ENCODE measurements at places on chromosomes 13 and 19.

DNA sequence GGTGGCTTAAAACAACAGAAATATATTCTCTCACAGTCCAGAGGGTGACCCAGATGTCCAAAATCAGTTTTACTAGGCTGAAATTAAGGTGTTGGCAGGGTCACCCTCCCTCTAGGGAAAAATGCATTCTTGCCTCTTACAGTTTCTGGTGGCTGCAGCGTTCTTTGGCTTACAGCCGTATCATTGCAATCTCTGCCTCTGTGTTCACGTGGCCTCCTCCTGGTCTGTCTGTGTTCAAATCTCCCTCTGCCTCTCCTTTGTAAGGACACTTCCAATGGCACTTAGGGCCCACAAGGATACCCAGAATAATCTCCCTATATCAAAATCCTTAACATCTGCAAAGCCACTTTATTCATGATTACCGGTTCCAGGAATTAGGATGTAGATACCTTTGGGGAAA, 21.1 kb downstream of the KCTD12 start:
- DNase-seq = no peak

GRCh38 chr19:16862826-16863415, 25.9 kb upstream of the F2RL3 start:
- no peak for DNase-seq

- no peak for DNase-seq
Measured at GRCh38 chr13:75919660-75920199, 283.6 kb downstream of the LMO7 start.

GRCh38 chr13:94323764-94324758, 155.4 kb downstream of the DCT start:
- DNase-seq = no peak

- DNase-seq = no peak
Measured at GRCh38 chr13:102452836-102453235, 51.0 kb upstream of the FGF14 start.

DNA sequence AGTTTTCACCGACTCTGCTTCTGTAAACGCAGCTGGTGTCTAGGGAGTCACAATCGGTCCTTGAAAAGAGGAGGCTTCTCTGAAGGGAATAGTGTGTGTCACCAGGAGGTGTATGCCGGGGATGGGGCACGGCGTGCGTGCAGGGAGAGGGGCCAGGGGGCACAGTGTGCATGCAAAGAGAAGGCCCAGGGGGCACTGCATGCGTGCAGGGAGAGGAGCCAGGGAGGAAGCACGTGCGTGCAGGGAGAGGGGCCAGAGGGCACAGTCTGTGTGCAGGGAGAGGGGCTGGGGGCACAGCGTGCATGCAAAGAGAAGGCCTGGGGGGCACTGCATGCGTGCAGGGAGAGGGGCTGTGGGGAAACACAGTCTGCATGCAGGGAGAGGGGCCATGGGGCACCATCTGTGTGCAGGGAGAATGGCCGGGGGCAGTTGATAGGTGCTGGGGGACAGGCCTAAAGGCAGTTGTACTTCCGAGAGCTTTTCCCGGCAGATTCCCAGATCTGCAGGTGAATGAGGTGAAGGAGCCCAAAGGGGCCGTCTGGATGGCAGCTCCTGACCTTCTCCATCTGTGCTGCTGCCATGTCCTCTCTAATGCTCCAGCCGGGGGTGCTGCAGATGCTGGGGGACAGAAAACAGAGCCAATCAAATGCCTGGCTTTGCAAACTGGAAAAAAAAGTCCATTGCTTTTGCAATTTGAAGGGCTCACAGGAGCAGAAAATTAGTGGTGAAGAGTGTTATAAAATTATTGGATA, 36.4 kb downstream of the ATP11A start:
- no peak for DNase-seq

GRCh38 chr13:46577696-46578589, 25.0 kb downstream of the LRCH1 start:
- DNase-seq = no peak

GRCh38 chr13:104949840-104950740, 1585.4 kb downstream of the EFNB2 start:
- DNase-seq = no peak

GRCh38 chr19:5016268-5016667, 47.4 kb downstream of the KDM4B start:
- DNase-seq = no peak

- no peak for DNase-seq
Measured at GRCh38 chr13:55497486-55497885, 1643.2 kb upstream of the PRR20A start.

- DNase-seq = no peak
Measured at GRCh38 chr13:71517004-71517403, 350.0 kb downstream of the DACH1 start.

- DNase-seq = no peak
Measured at GRCh38 chr13:29434217-29434945, 161.1 kb downstream of the SLC7A1 start.

GRCh38 chr19:52535771-52536447, 8.4 kb downstream of the ZNF808 start:
- DNase-seq = peak; percentile 76

DNA sequence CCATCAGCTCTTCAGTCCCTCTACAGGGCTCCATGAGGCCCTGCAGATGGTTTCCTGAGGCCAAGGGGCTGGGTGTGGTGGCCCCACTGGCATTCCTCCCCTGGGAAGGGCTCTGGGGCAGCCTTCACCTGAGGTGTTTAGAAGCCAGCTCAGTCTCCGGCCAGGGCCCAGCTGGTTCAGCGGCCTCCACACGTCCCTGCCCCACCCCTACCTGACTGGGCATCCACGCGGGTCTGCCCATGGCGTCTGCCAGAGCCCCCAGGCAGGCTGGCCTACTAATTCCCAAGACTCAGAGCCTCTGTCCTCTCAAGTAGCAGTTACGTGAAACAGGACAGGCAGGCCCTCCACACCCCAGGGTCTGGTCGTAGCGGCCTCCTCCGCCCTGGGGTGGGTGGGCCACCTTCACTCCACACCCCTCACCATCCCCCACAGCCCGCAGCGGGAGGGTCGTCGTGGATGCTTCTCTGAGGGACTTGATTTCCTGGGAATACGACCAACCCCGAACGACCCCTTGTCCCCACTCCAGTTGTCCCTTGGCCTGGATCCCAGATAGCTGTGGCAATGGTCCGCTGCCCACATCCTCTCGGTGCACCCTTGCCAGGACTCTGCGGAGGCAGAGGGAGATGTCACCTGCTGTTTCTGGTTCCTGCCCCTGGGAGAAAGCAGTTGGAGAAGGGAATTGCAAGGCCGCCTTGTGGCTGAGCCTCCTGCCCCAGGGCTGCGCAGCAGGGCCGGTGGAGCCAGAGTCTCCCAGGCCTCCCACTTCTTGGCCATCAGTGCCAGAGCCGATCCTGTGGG, 24.3 kb downstream of the CAPN12 start:
- no peak for DNase-seq

DNA sequence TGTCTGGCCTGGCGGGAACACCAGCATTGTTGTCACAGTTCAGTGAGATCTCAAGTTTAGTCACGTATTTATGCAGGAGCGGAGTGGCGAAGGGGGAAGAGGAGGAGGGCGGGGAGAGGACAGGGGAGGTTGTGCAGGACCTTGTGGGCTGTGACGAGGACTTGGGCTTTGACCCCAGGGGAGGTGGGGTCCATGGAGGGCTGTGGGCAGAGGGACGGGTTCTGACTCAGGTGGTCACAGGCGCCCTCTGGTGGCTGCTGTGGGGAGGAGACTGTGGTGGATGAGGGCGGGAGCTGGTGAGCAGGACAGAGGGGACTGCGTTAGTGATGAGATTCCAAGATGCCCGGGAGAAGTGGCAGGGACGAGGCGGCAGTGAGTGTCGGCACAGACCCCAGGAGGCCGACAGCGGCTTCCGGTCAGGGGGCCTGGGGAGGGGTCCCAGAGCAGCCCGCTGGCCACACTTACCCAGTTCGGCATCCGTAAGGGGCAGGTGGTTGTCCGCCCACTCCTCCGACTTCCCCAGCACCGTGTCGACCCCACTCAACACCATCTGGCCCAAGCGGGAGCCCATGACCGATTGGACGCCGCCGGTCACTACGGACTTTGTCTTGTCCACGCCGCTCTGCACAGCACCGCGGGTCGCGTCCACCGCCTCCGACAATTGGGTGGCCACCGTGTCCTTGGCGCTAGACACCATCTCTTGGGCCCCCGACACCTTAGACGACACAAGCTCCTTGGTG, 15.7 kb downstream of the PLIN3 start:
- DNase-seq = no peak

DNA sequence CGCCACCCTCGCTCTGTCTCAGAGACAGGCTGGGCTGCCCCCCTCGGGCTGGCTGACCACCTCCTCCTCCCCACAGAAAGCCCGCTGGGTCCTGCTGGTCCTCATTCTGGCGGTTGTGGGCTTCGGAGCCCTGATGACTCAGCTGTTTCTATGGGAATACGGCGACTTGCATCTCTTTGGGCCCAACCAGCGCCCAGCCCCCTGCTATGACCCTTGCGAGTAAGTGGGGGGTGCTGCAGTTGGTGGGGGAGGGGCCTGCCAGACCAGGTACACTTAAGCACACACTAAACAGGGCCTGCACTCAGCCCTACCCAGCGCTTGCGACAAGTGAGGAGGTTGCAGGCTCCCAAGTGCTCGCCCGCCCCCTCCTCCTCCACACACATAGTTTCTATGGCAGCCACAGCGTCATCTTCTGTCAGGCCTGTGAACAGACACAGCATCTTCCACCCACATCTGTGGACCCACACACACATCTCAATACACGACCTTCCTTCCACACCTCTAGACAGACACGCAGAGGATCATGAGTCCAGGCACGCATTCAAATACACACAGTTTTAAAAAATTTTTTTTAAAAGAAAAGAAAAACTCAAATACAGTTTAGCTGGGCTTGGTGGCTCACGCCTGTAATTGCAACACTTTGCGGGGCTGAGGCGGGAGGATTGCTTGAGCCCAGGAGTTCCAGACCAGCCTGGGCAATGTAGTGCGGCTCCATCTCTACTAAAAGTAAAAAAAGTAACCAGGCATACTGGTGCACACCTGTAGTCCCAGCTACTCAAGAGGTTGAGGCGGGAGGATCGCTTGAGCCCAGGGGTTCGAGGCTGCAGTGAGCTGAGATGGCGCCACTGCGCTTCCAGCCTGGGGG, 18.4 kb downstream of the PLD3 start:
- DNase-seq = no peak

- no peak for DNase-seq
Measured at GRCh38 chr13:34671137-34671536, 270.9 kb upstream of the NBEA start.

DNA sequence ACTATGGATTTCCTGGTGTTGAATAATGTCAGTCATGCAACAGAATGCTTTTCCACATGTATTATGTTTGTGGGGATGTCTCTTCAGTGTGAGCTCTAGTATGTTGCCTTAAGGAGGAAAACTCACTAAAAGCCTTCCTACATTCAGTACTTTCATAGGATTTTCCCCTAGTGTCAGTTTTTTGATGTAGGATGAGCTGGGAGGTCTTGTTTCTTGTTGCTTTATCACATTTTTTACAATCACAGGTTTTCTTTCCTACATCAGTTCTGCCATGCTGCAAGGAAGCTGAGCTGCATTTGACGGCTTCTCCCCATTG, 8.5 kb upstream of the USP29 start:
- no peak for DNase-seq

- DNase-seq = no peak
Measured at GRCh38 chr13:78409172-78409571, 194.2 kb downstream of the POU4F1 start.

GRCh38 chr13:107867701-107868661, 347.4 kb downstream of the LIG4 start:
- DNase-seq = peak; percentile 2

DNA sequence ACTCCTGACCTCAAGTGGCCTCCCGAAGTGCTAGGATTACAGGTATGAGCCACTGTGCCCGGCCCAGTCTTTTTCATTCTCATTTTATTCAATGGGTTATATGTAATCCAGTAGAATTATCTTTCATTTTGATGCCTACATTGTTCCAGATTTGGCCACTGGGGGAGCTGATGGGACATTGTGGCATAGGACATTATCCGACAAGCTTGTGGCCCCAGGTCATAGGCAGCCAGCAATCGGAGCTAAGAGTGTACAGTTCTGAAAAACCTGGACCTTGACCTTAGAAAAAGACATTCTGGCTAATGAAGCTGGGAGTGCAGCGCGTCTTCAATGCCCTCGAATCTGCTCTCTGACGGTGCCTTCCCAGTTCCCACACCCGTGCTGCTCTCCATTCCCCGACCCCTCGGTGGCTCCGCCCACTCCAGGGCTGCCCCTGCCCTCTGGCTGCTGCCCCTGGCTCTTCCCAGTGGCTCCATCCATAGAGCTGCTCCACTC, 108.7 kb downstream of the TEX29 start:
- DNase-seq = no peak

DNA sequence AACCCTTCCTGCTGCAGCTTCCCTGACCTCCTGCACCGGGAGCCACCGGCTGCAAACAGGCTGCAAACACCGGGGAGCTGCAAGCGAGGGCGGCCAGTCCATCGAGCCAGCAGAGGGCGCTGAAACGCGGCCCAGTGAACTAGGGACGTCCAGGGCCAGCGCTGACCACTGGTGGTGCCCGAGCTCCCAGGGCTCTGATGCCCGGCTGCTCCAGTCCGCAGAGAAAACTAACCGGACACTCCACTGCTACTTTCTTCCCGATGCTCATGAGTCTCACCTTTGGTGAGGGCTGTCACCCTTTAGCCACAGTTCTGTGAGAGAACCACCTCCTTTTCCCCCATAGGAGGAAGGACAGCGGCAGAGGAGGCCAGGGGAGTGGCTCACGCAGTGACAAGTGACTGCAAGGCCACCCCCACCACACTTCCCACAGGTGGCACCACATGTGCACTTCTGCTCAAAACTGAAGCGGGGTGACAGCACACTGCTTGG, 82.8 kb upstream of the MTIF3 start:
- DNase-seq = peak; percentile 16

- DNase-seq = no peak
Measured at GRCh38 chr19:34856052-34856451, 70.7 kb upstream of the ZNF30 start.

DNA sequence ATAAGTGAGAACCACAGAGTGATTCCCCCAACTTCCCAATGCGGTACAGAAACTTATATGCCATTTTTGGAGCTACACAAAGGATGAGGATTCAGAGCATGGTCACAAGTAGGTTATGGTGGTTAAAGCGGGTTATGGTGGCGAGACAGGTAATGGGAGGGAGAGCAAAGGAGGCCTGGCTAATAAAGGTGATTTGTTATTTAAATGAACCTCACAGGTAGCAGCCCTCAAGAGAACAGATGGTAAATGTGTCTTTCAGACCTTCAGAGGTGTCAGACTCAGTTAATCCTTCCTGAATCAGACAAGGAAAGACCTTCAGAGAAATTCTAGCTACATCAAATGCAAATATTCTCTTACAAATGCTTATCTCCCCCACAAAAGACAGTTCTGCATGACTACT, 1971.4 kb downstream of the OLFM4 start:
- DNase-seq = no peak

DNA sequence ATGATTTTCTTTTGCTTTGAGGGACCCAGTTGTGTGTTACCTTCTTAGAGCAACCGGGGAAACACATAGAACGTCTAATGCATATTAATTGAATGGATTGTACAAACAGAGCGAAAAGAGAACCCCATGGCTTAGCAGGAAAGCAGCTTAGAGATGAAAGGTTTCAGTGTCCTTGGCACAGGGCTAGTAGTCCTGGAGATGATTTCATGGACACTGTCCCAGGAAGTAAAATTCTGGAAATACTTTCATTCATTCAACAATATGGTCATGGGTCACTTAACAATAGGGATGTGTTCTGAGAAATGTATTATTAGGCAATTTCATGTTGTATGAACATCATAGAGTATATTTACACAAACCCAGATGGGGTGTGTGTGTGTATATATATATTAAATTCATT, 9.7 kb upstream of the FUT2 start:
- no peak for DNase-seq

GRCh38 chr19:11881151-11881800, 6.3 kb upstream of the ZNF69 start:
- DNase-seq = no peak

- no peak for DNase-seq
Measured at GRCh38 chr13:95180513-95181245, 120.6 kb downstream of the ABCC4 start.
